ENCODE measurements at places on chromosomes 13 and 19.

DNA sequence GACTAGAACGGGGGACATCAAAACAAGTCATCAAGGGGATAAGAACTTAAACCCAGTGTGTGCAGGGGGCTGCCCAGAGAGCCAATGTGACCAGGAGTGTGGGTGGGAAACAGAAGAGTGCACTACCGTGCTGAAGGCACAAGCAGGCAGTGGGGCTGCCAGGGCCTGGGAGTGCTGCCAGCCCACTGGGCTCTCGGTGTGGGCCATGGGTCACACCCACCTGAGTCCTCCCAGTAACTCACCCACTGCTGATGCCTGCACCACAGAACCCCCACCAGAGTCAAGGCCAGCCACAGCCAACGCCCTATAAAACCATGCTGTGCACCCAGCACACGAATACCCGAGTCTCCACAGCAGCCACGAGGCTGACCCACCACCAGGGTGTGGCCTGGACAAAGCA, 8.5 kb downstream of the MED26 start:
- DNase-seq, result peak; percentile 71

- no peak for DNase-seq
These were observed 23.0 kb downstream of the CHERP start for GRCh38 chr19:16519230-16519687.

- DNase-seq, result no peak
These were observed 13.4 kb upstream of the WDR18 start for GRCh38 chr19:970695-971094.

GRCh38 chr13:69458013-69458412, 649.6 kb upstream of the ATXN8OS start:
- no peak for DNase-seq

DNA sequence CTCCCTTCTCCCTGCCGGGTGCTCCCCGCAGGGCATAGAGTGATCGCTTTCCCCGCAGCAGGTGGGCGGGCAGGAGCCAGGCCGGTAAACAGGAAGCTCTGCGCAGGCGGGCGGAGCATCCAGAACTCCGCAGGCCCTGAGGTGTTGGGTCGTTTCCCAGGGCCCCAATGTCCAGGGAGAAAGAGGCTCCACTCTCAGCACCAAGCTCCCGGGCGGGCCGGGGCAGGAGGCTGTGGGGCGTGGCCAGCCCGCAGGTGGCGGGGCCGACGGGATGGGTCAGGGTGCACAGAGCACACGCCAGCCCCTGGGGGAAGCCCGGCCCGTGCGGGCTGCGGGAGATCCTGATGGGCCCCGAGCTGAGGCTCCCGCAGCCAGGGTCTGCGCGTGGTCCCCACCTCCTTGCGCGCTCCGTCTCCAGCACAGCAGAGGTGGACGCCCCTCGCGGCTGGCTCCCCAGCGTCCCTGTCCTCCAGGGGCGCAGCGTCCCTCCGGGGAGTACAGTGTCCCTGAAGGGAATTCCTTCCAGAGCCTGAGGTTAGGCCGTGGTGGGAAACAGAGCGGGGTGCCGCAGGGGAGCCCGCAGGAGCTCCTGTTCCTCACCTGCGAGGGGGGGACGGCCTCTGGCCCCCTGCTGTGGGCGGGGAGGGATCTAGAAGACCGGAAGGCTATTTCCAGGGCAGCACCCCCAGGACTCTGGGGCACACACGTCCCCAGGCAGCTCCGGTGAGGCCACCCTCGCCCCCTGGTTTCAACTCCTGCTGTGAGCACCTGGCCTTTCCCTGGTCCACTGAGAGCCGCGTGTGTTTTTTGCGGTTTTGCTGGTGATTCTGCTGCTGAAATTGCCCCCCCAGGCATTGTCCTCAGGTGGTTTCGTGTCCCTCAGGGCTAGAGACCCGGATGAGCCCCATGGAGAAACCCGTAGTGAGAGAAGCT, 12.2 kb downstream of the PIP5K1C start:
- peak; percentile 61 for DNase-seq

DNA sequence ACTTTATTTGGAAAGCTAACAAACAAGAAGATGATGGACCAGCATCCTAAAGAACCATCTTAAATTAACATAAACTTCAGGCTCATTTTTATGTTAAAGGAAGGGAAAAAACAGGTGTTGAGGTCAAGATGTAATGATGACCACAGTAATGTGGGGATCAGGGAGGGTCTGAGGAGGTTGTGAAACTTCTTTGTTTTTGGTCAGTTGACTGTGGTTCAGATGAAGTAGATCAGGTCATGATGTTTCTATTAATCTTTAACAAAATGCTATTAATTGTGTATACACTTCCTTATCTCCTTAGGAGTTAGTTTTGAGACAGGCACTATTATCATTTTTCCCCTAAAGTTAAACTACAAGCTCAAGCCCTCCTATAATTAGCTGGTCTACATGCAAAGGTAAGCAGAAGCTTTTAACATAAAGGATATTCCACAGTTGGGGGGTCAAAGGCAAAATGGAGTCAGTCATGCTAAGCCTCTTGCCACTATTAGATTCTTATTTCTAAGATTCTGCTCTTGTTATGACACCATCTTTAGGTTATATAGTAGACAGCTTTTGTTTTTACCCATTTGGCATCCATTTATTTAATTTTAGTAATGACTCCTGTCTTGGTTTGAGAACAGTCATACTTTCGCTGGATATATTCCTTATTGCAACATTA, 800.1 kb upstream of the PCDH9 start:
- no peak for DNase-seq
